ENCODE measurements at places on chromosomes 11 and 22. TPM values are rescaled to one million over a fixed set of nuclear protein-coding genes. Genes with fewer than 3 reads are reported as not detected.

GRCh38 chr11:8339592-8340022 is 75.9 kb upstream of the LMO1 start:
- H3K4me1 ChIP-seq: no peaks in the 10 kb centered on the region
- H3K27ac ChIP-seq: no peak overlapping the region
- H3K36me3 ChIP-seq: no peaks in the 10 kb centered on the region
- H3K4me3 ChIP-seq: no peak overlapping the region
- no peak for DNase-seq
- H3K27me3 ChIP-seq: peaks cover 10% of the 10 kb centered on the region

DNA sequence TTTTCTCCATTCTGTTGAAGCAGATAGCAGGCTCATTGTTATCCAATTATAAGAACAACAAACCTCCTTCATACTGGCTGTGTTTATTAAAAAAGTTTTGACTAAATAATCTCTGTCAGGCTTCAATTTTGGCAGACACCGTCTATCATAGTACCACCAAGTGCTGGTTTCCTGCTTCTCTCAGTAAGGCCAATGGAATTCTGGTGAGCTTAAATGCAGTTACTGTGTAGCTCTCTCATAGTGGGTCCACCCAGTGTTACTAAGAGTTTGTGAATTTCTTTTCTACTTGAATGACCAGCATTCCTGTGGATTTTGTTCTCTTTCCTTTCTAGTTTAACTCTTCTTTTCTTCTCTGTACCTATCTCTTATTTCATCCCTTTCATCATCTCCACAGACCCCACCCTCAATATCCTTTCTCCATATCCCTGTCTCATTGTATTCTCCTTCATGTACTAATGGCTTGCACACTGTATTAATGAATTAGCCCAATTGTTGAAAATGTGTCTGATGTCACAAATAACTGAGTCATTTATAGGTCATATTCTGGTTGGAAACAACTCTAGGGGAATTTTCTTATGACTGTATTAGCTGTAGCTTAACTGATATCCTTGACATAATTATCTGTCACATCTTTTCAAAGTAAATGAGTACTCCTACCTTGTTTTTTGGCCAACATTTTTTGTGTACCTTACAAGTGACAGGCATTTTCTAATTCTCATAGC is 372.1 kb downstream of the FAT3 start:
- no peaks in the 10 kb centered on the region for H3K27me3 ChIP-seq
- H3K4me3 ChIP-seq: no peak overlapping the region
- DNase-seq: no peak
- no peaks in the 10 kb centered on the region for H3K4me1 ChIP-seq

DNA sequence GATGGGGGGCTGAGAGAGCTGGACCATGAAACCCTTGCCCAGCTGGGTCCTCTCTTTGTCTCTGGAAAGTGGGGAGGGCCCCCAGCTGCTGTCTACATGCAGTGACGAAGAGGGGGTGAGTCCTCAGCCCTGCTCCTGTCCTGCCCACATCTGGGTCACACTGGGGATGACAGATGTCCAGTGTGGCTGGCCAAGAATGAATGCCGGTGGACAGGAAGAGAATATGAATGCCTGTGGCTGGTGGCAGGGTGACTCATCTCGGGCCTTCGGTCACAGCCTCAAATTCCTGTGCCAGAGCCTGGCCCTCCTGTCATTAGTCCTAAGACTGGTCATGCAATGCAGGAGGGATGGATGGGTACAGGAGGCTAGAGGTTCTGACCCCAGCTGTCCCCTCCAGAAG is 2.2 kb upstream of the PNPLA3 start:
- no peak overlapping the region for H3K27ac ChIP-seq
- H3K4me3 ChIP-seq: no peak overlapping the region
- no peak for DNase-seq

DNA sequence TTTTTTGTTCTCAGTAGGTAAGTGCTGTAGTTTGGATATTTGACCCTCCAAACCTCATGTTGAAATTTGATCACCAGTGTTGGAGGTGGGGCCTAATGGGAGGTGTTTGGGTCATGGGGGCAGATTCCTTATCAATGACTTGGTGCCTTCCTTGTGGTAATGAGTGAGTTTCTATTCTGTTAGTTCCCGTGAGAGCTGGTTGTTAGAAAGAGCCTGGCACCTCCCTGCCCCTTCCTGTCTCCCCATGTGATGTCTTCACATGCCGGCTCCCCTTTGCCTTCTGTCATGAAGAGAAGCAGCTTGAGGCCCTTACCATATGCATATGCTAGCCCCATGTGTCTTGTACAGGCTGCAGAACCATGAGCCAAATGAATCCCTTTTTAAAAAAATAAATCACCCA is 138.3 kb downstream of the TMEM135 start:
- H3K36me3 ChIP-seq: no peaks in the 10 kb centered on the region
- DNase-seq: no peak
- no peaks in the 10 kb centered on the region for H3K27me3 ChIP-seq
- H3K4me3 ChIP-seq: no peak overlapping the region
- H3K4me1 ChIP-seq: no peaks in the 10 kb centered on the region
- no peak overlapping the region for H3K27ac ChIP-seq

CCDC188 gene
- 0.09 TPM for total RNA-seq

SLC15A3 gene
- total RNA-seq: 17.5 TPM

OR5T1 gene
- total RNA-seq: not detected

CHRM1 gene
- not detected for total RNA-seq

TRIM48 gene
- not detected for total RNA-seq

Measured in thymus (tissue), 14 donors.